ENCODE measurements at places on chromosomes 7 and 10. TPM values are rescaled to one million over a fixed set of nuclear protein-coding genes. Genes with fewer than 3 reads are reported as not detected.

DNA sequence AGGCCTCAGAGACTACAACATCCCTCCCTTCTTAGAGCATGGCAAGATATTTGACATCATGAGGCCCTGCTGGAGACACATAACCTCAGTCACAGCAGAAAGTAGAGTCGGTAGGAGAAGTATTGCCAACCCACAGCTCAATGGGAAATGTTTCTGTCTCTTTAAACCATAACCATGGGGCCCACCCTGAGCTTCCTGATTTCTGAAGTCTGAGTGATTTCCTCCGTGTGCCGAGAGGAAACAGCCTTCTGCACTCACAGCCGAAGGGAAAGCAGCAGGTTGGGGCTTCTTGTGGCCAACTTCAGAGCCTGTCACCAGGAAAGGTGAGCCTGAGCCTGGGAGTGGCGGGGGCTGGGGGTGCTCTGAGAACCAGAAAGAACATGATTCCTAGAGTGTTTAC lies at the start of gene GIMAP1:
Gene GIMAP1 (plus strand): TSS at position 246 of the 400 bp plus-strand sequence. CDS start 2,435 bp downstream, outside the sequence.
- peak within 1 kb of the TSS; percentile 22 for H3K27ac ChIP-seq
- no peak for DNase-seq
- H3K27me3 ChIP-seq: no peaks in the 10 kb centered on the region
- H3K4me3 ChIP-seq: peak within 1 kb of the TSS; percentile 50
- H3K4me1 ChIP-seq: no peaks in the 10 kb centered on the region

DNA sequence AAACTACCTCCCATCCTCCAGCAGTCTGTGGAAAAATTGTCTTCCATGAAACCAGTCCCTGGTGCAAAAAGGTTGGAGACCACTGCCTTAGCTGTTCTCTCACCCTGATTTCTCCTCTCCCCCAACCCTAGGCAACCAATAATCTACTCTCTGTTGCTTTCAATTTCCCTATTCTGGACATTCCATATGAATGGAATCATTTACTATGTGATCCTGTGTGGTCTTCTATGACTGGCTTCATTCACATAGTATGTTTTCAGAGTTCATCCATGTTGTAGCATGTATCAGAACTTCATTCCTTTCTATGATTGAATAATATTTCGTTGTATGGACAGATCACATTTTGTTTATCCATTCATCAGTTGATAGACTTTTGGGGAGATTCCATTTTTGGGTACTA lies 38.3 kb upstream of the DLG5 start:
- no peaks in the 10 kb centered on the region for H3K4me1 ChIP-seq
- no peaks in the 10 kb centered on the region for H3K27me3 ChIP-seq
- no peak overlapping the region for H3K4me3 ChIP-seq
- H3K27ac ChIP-seq: no peak overlapping the region
- DNase-seq: no peak
- no peaks in the 10 kb centered on the region for H3K36me3 ChIP-seq

GRCh38 chr7:128172963-128173362 lies 68.1 kb upstream of the LEP start:
- peaks cover 36% of the 10 kb centered on the region for H3K27me3 ChIP-seq
- H3K4me3 ChIP-seq: no peak overlapping the region
- no peak overlapping the region for H3K27ac ChIP-seq
- no peaks in the 10 kb centered on the region for H3K36me3 ChIP-seq
- no peak for DNase-seq
- H3K4me1 ChIP-seq: peaks cover 4% of the 10 kb centered on the region

GRCh38 chr7:82506702-82507101 lies 63.1 kb upstream of the CACNA2D1 start:
- H3K4me1 ChIP-seq: no peaks in the 10 kb centered on the region
- no peak for DNase-seq
- H3K27ac ChIP-seq: no peak overlapping the region
- peaks cover 6% of the 10 kb centered on the region for H3K27me3 ChIP-seq
- H3K36me3 ChIP-seq: no peaks in the 10 kb centered on the region
- H3K4me3 ChIP-seq: no peak overlapping the region

- no peak for DNase-seq
- peak overlapping the region; percentile 52 for H3K4me3 ChIP-seq
- H3K36me3 ChIP-seq: no peaks in the 10 kb centered on the region
- no peaks in the 10 kb centered on the region for H3K4me1 ChIP-seq
Observed at GRCh38 chr7:87060288-87060537, 759 bp upstream of the ELAPOR2 start.

DNA sequence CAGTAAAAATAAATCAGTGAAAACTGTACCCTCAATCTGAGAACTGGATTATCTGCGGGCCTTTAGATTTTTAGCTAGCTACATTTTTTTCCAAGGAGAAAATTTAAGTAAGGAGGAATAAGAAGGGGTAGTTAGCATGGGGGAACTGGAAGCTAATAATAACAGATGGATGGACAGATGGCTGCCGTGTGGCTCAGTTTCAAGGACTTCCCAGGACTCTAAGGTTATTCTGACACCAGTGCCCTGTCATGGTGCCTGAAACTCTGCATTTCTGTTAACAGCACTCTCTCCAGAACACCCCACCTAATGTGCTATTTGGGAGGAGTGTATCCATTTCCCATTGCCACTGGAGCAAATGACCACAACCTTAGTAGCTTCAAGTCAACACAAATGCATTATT lies 75.7 kb upstream of the PDE1C start:
- no peak for DNase-seq
- H3K36me3 ChIP-seq: no peaks in the 10 kb centered on the region
- H3K4me1 ChIP-seq: no peaks in the 10 kb centered on the region
- H3K27me3 ChIP-seq: no peaks in the 10 kb centered on the region
- no peak overlapping the region for H3K4me3 ChIP-seq

DNA sequence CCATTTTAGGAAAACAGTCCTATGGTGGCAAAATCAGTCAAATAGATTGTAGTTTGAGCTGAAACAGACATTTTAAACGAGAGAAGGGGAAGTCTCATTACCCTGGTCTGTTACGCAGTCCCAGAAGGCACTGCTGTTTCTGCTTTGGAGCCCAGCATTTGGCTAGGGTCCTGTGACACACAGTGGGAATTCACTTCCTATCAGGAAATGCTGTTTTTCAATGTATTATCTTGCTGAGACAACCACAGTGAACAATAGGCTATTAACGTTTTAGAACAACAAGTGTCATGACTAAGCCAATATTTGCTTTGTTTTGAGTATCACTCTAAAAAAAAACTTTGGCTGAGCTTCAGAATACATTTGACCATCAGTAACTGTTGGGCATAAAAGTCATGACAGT lies 74.1 kb downstream of the ADD3 start:
- DNase-seq: no peak
- no peaks in the 10 kb centered on the region for H3K4me1 ChIP-seq
- no peak overlapping the region for H3K27ac ChIP-seq
- no peaks in the 10 kb centered on the region for H3K27me3 ChIP-seq

DNA sequence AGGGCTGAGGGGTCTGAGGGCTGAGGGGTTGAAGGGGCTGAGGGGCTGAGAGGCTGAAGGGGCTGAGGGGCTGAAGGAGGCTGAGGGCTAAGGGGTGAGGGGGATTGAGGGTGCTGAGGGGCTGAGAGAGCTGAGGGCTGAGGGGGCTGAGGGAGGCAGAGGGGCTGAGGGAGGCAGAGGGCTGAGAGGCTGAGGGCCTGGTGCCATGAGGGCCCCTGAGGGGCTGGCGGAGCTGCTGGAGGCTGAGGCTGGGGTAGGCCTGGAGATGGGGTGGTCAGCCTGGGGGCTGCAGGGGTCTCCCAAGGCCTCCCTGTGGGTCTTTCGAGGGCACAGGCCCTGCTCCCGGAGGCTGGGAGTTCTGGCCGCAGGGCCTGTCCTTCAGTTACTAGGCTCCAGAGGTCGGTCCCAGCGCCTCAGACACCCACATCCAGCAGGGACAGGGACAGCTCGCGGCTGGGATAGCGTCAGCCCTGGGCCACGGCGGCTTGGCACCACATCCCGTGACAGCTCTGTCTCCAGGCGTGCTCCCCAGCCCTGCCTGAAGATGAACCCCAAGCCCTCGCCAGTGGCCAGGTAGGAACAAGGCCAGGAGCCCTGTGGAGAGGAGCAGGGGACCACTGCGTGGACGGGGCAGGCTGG lies 16.9 kb downstream of the MYO1G start:
- peaks cover 6% of the 10 kb centered on the region for H3K27me3 ChIP-seq
- no peak overlapping the region for H3K27ac ChIP-seq
- DNase-seq: no peak
- no peak overlapping the region for H3K4me3 ChIP-seq
- no peaks in the 10 kb centered on the region for H3K36me3 ChIP-seq
- peaks cover 9% of the 10 kb centered on the region for H3K4me1 ChIP-seq

DNA sequence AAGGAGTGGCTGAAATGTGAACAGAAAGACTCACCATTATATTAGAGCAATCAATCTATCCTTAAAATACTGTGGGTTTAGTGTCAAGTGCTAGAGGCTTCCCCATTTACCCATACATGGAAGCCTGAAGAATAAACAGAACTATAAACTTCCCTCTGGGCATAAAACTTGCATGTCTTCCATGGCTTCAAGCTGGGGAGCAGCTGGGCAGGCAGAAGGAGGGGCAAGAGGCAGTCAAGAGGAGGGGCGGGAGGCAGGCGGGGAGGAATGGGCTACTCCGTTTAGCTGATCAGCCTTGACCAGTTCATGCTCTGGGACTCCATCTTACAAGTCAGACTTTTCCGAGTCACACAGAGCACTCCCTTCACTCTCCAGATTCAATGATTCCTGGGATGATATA lies 3.5 kb upstream of the PRSS1 start:
- no peak for DNase-seq
- H3K4me1 ChIP-seq: no peaks in the 10 kb centered on the region
- H3K4me3 ChIP-seq: no peak overlapping the region
- no peaks in the 10 kb centered on the region for H3K36me3 ChIP-seq

GRCh38 chr10:112758961-112759360 lies 191.1 kb upstream of the TCF7L2 start:
- no peaks in the 10 kb centered on the region for H3K27me3 ChIP-seq
- H3K4me1 ChIP-seq: no peaks in the 10 kb centered on the region

- no peak for DNase-seq
- no peak overlapping the region for H3K27ac ChIP-seq
- H3K4me1 ChIP-seq: no peaks in the 10 kb centered on the region
Observed at GRCh38 chr7:70032649-70033048, 434.4 kb downstream of the AUTS2 start.

DNA sequence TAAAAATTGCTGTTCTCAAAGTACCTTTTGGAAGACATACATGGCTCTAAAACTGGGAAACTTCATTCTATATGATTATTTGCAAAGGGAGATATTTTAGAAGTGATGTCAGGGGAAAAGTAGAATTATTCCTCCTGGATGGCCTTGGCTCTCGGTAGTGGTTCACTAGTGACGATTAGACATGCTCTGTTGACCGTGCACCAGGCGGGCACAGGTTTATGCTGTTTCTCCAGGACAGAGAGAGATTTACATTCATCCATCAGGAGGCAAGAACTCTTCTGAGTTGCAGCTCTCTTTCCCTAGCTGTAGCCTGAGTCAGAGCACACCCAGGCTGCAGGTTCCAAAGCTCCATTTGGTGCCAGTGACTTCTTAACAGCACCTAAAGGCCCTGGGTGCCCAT lies 184.9 kb upstream of the WDR11 start:
- no peaks in the 10 kb centered on the region for H3K36me3 ChIP-seq
- no peak overlapping the region for H3K4me3 ChIP-seq
- no peak for DNase-seq
- H3K27ac ChIP-seq: no peak overlapping the region

DNA sequence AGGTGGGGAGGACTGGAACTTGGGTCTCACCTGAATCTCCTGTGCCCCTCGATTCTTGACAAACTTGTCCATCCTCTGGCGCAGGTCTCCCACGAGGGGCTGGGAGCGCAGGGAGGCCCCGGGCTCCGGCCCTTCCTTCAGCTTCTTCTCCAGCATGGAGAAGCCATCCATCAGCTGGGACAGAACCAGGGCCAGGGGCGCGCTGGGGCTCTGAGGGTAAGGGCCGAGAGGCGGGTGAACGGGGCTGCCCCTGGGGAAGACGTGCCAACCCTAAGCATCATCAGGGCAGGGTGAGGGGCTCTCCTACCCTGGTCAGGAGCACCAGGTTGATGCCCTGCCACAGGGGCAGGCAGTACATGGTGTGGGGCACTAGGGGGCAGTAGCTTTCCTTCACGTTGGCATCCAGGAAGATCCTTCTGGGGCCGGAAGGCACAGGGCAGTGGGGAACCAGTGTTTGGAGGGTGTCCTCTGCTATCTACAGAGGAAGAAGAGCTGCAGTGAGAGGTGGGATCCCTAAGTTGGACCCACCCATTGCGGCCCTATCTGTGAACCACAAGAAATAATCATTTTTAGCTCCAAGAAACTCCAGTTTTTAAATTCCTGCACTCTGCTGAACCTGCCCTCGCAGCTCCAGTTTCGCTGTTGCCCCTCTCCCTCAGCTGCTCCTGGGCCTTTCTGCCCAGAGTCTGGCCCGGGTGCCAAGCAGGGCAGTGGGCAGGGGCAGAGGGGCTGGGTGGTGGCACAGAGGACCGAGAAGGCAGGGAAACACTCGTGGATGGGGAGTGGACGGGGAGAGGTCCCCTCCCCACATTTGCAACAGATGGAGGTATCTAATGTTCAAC lies 10.8 kb upstream of the PYROXD2 start:
- no peak for DNase-seq
- no peaks in the 10 kb centered on the region for H3K27me3 ChIP-seq
- H3K4me3 ChIP-seq: no peak overlapping the region
- no peaks in the 10 kb centered on the region for H3K4me1 ChIP-seq
- peaks cover 97% of the 10 kb centered on the region for H3K36me3 ChIP-seq

- no peak for DNase-seq
- H3K36me3 ChIP-seq: no peaks in the 10 kb centered on the region
- H3K27ac ChIP-seq: no peak overlapping the region
Observed at GRCh38 chr10:12938271-12938670, 63.2 kb downstream of the CCDC3 start.

DNA sequence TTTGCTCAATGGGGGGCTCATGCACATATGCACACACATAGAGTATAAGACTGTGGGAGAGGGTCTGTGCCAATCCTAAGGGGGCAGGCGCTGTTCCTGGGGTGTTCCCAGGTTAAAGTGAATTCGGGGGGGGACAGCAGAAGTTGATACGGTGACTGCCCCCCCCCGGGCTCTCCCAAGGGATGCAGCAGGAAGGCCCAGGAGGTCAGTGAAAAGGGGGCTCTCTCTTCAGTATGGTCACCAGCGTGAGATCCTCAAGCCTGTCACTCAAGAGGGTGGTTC lies 32.4 kb downstream of the SPDYE6 start:
- no peak overlapping the region for H3K27ac ChIP-seq
- H3K4me1 ChIP-seq: no peaks in the 10 kb centered on the region
- H3K36me3 ChIP-seq: no peaks in the 10 kb centered on the region
- no peak for DNase-seq
- H3K27me3 ChIP-seq: no peaks in the 10 kb centered on the region
- no peak overlapping the region for H3K4me3 ChIP-seq

- no peak overlapping the region for H3K27ac ChIP-seq
- no peak for DNase-seq
- H3K4me1 ChIP-seq: no peaks in the 10 kb centered on the region
- H3K36me3 ChIP-seq: no peaks in the 10 kb centered on the region
- H3K27me3 ChIP-seq: no peaks in the 10 kb centered on the region
- no peak overlapping the region for H3K4me3 ChIP-seq
Observed at GRCh38 chr10:69224862-69225657, 4.9 kb downstream of the HKDC1 start.

- no peak overlapping the region for H3K4me3 ChIP-seq
- peaks cover 6% of the 10 kb centered on the region for H3K4me1 ChIP-seq
- no peak for DNase-seq
- H3K36me3 ChIP-seq: no peaks in the 10 kb centered on the region
- no peak overlapping the region for H3K27ac ChIP-seq
Observed at GRCh38 chr10:30116041-30116491, 56.7 kb upstream of the JCAD start.

GRCh38 chr10:73841526-73842285 lies 30.3 kb upstream of the NDST2 start:
- no peaks in the 10 kb centered on the region for H3K27me3 ChIP-seq
- no peak overlapping the region for H3K4me3 ChIP-seq
- no peak overlapping the region for H3K27ac ChIP-seq
- peaks cover 2% of the 10 kb centered on the region for H3K36me3 ChIP-seq
- no peak for DNase-seq

TBXAS1 gene
- 39.6 TPM for total RNA-seq

SPDYE11 gene
- total RNA-seq: not detected

HOXA7 gene
- total RNA-seq: 12.9 TPM

CYP51A1 gene
- total RNA-seq: 53.8 TPM

GBX1 gene
- total RNA-seq: not detected

EIF5AL1 gene
- not detected for total RNA-seq

All from tibial nerve (tissue), 4 donors.